NCI-H1105 treated with DMSO at 0.1 percent for 48 hours (cell line): ENCODE measurements at places on chromosomes 1 and 21.

DNA sequence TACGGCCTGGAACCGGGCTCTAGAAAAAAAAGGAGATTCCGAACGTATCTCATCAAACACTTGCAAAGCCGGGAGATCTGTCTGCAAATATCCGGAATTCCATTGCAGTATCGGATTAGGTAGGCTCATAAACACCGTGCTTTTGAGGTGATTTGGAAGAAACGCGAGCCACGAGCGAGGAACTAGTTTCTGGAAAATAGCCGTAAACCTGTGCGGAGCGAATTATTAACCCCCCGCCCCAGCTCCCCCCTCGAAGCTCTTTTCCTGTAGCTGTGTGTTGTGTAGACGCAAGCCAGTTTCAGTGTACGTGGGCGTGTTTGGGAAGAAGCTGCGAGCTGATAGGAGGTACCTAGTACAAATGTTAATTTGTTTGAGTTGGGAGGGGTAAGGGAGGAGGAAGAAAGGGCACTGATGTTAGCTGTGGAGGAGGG lies 1.1 kb downstream of the RALGPS2 start:
- peak; percentile 11 for DNase-seq

- DNase-seq, result no peak
Observed at GRCh38 chr1:44531785-44532566, 126.9 kb downstream of the RNF220 start.

- no peak for DNase-seq
Observed at GRCh38 chr1:65163201-65163805, 15.3 kb downstream of the AK4 start.

DNA sequence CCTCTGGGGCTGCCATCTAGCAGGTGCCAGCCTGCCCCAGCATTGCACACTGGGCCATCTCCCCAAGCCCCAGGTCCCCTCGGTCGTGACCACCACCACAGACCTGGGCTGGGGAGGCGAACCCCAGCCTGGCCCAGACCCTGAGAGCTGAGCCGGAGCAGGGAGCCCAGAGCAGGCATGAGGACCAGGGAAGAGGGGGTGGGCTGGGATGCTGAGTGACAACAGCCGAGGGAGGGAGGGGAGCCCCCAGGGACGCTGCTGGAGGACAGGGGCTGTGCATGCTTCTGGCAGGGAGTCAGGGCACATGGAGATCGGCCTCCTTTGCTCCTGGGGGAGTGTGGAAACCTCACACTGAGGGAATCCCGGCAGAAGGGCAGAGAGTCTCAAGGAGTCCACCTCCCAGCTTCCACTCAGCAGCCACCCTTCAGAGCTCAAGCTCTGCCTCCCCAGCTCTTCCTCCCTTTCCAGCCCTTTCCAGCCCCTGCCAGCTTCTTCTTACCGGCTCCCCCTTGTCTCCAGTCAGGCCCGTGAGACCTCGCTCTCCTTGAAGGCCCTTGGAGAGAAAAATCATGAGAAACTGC lies 23.7 kb upstream of the PEF1 start:
- DNase-seq, result no peak

- no peak for DNase-seq
Observed at GRCh38 chr1:169889871-169890270, 3.8 kb downstream of the SCYL3 start.

- DNase-seq, result peak; percentile 12
Observed at GRCh38 chr1:66575739-66576138, 41.8 kb downstream of the SGIP1 start.

- DNase-seq, result no peak
Observed at GRCh38 chr1:40337443-40337842, 20.4 kb upstream of the COL9A2 start.

- DNase-seq, result no peak
Observed at GRCh38 chr1:158836038-158836437, 4.9 kb downstream of the MNDA start.

GRCh38 chr21:26833460-26833939 lies 11.7 kb downstream of the ADAMTS1 start:
- DNase-seq, result no peak

DNA sequence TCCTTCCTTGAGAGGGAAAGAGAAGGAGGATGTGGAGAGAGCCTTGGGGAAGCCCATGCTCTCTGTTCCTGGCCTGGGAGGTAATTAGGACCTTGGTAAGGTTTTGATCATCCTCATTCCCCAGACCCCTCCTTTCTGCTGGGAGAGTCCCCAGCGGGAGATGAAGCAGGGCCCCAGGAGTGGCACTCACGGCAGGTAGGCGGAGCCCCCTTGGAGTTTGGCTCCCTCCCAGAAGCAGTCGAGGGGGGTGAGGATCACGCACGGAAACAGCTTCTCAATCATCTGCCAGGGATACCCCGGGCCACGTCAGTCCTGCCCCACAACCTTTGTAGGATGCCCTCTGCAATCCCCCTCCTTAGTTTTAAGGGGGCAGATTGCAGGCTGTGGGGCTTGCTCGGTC lies 11.5 kb downstream of the PTCH2 start:
- peak; percentile 29 for DNase-seq

GRCh38 chr1:83764209-83764608 lies 234.7 kb downstream of the TTLL7 start:
- DNase-seq, result no peak

GRCh38 chr1:44539991-44540730 lies 134.1 kb downstream of the TMEM53 start:
- DNase-seq, result no peak

GRCh38 chr1:47675721-47676120 lies 237.9 kb downstream of the FOXD2 start:
- DNase-seq, result no peak

GRCh38 chr1:244269169-244269568 lies 182.5 kb downstream of the ADSS2 start:
- DNase-seq, result no peak

DNA sequence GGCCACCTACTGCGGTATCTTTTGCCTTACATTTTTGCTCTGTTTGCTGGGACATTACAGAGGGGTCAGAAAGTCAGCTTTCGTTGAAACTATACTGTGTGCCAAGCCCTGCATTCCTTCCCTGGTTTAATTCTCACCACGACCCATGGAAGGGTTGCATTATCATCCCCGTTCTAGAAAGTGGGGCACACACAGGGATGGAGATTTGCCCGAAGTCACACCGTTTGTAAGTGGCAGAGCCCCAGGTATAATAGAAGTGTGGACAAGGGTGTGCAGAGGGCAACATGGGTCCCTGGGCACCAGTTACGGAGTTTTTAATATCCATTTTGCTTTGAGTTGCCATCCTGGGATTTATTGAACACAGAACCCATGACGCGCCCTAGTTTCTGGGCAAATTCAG lies 11.8 kb downstream of the DMRTB1 start:
- DNase-seq, result no peak

GRCh38 chr1:44407430-44408211 lies 2.6 kb downstream of the RNF220 start:
- DNase-seq, result no peak

DNA sequence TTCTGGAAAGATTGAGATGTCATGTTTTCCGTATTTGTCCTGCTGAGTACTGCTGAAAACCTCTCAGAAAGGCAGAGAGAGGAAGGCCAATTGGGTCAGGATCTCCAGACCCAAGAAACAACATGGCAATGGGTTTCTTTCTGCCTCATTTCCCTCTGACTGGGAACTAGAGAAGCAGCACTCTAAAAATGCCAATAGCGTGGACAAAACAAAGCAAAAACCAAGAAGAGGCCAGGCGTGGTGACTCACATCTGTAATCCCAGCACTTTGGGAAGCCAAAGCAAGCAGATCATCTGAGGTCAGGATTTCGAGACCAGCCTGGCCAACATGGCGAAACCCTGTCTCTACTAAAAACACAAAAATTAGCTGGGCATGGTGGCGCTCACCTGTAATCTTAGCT lies 18.3 kb downstream of the TNFRSF9 start:
- no peak for DNase-seq

DNA sequence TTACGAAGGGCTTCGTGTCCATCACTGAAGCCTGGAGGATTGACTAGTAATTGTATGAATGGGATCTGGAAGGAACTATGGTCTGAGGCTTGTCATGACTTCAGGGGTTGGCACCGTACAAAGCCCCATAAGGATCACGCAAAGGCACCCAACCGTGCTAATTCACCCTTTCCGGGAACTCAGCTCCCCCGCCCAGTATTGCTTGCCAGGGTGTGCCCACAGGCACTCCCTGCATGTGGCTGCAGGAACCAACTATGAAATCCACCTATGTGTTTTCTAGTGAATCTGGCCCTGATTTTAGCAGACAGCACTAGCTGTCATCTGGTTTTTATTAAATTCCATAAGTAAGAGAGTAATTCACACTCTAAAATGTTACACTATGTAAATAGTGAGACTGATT lies 139.2 kb downstream of the TM2D1 start:
- no peak for DNase-seq

DNA sequence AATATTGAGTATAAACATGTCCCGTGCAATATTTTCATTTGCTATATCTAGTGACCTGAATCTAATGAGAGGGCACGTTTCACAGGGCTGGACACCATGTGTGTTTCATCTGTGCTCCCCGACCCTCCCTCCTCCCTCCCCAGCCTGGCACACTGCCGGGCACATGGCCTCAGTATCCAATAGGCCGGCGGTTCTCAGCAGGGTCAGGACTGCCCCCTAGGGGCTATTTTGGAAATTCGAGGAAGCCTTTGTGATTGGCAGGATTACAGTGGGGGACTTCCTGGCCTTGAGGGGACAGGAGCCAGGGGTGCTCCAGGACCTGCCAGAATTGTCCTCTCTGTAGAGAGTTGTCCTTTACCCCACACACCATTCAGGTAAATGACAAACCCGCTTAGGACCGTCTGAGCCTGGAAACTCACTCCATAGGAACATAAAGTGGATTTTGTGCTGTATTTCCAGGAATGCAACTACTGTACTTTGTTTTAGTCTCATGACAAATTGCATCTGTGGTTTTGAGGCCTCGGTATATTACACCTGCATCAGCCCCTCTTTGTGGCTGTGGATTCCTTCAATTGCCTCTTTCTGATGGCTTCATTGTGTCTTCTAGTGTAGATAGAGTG lies 109.5 kb upstream of the SIM2 start:
- DNase-seq, result no peak

DNA sequence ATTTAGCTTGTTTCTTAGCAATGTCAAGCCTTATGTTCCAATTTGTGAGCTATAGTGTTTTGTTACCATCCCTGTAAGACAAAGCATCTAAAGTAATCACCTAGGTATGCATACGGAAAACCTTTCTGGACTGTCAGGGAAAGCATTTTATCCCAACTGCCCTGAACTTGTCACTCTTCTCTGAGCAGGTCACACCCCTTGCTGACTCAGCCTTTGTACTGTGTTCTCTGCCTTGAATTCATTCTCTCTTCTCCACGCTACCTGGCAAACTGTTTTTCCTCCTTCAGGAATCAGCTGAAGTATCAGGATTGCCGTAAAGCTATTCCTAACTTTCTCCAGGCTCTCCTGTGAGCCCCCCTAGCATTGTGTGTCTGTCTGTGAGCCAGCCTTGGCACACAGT lies 54.2 kb downstream of the PBX1 start:
- DNase-seq, result no peak

DNA sequence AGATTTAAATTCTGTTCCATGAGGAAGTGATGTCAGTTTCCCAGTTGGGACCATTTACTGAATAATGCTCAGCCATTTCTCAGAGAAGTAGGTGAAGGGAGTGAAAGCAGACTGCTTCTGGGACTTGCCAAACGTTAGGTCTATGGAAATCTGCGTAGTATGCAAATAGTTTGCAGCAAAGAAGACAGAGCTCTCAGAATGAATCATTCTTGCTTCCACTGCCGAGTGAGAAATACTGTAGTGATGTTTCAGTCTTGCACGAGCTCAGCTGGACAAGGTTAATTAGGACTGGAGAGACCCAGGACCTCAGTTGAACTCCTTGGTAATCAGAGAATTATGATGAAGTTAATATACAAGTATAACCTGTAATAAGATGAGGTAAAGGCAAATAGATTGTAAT lies 317.7 kb upstream of the DAB1 start:
- no peak for DNase-seq

DNA sequence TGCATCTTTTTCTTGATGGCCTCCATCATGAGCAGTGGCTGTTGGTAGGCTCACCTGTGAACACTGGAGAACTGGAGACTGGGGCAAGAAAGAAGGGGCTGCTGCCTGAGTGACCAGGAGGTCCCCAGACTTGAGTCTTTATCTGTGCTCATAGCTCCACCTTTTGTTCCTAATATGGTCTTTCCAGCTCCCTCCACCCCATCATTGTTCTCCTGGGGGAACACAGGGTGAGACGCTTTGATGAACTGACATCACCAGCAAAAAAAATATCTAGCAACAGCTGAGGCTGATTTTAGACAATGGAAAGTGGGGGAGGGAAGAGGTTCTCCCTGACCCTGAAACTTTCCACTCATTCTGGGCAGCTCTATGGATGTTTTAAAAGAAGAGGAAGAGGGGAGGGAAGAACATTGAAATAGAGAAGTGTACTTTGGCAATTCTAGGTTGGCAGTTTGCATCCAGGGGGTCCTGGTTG lies at the start of gene TPM3:
Gene TPM3 (minus strand): TSS at position 111 of the 472 bp plus-strand sequence. CDS start 82 bp downstream, at position 29.
- DNase-seq, result no peak

DNA sequence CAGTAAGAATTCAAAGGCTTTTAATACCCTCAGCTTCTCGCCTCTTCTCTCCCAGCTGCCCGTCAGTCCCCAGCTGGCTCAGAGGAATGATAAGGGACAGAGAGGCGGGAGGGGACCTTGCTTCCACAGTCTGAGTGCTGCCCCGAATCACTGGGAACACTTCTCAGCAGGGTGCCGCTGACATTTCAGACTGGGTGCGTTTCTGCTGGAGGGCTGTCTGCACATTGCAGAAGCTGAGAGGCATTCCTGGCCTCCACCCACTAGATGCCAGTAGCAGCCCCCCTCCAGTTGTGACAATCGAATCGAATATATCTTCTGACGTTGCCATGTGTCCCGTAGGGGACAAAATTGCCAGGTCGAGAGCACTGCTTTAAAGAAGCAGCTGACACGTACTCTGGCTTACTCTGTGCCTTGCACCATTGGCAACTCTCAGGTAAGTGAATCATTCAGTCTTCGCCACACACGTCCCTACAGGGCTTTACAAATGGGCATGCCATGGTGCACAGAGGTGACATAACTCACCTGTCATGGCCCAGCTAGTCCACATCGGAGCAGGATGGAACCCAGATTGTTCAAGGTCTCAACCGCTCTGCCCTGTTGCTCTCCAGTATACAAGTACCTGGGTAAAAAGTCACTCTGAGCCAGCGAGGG lies 23.9 kb downstream of the CTNNBIP1 start:
- DNase-seq, result no peak

GRCh38 chr1:248914796-248915381 lies 8.9 kb downstream of the PGBD2 start:
- DNase-seq, result no peak

- no peak for DNase-seq
Observed at GRCh38 chr1:199182186-199182843, 543.5 kb downstream of the PTPRC start.

GRCh38 chr1:54107131-54107530 lies 45.7 kb downstream of the CDCP2 start:
- peak; percentile 13 for DNase-seq

GRCh38 chr1:24125456-24125855 lies 13.5 kb upstream of the MYOM3 start:
- no peak for DNase-seq
